AG04450 (cell line): ENCODE measurements at places on chromosomes 12 and 14.

DNA sequence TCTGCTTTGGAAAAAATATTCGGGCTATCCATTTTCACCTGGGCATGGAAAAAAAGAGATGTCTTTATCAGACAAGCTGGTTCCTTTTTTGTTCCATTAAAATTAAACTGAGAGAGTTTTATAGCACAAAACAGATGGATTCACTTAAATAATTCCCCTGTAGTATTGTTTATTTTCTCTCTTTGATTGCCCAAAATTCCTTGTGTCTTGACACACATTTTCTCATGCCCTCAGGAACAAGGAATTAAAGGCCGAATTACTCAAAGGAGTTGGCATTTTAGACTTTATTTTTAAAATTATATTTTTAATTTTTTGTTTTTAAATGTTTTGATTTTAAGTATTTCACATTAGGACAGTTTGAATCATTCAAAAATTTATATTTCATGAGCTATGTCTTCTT lies 69.6 kb upstream of the SLCO1C1 start:
- DNase-seq, result no peak

- no peak for DNase-seq
Observed at GRCh38 chr12:53703756-53704155, 23.5 kb downstream of the CALCOCO1 start.

DNA sequence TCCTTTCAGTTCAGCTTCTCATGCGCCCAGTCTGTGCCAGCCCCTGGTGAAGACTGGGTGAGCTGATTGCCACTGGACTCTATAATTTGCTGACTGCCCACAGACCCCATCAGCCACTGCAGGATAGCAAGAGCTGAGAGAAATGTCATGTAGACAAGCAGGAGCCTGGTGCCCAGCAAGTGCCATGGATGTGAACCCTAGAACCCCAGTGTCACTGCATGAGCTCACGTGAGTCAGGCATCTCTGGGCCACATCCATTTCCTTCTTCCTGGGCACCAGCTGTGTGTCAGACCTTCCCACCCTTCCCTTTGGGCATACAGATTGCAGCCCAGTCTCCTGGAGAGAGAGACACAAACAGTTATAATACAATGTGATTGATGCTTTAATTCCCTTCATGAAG lies 73.8 kb downstream of the NTF3 start:
- no peak for DNase-seq

- no peak for DNase-seq
Observed at GRCh38 chr12:132675757-132676432, 11.2 kb downstream of the POLE start.

DNA sequence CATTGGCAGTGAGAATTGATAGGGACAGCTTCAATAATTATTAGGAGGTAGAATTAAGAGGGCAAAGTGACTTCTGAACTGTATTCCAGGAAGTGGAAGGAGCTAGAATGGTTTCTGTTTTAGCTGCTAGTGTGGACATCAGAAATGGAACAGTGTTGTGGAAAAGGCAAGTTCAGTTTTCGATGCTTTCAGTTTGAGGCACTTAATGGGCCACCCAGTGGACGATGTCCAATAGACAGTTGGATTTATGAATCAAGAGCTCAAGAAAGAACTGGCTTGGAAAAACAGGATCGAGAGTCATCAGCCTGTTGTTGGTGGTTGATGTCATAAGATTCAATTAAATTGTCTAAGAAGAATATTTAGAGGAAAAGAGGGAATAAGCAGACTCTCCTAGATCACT lies 136.3 kb downstream of the DYRK2 start:
- DNase-seq, result no peak

GRCh38 chr12:113422030-113422885 lies at the start of gene SDSL:
TSS of gene SDSL (plus strand) at chr12:113422380. CDS start at chr12:113427983, 5,603 bp downstream.
- peak; percentile 65 for DNase-seq

DNA sequence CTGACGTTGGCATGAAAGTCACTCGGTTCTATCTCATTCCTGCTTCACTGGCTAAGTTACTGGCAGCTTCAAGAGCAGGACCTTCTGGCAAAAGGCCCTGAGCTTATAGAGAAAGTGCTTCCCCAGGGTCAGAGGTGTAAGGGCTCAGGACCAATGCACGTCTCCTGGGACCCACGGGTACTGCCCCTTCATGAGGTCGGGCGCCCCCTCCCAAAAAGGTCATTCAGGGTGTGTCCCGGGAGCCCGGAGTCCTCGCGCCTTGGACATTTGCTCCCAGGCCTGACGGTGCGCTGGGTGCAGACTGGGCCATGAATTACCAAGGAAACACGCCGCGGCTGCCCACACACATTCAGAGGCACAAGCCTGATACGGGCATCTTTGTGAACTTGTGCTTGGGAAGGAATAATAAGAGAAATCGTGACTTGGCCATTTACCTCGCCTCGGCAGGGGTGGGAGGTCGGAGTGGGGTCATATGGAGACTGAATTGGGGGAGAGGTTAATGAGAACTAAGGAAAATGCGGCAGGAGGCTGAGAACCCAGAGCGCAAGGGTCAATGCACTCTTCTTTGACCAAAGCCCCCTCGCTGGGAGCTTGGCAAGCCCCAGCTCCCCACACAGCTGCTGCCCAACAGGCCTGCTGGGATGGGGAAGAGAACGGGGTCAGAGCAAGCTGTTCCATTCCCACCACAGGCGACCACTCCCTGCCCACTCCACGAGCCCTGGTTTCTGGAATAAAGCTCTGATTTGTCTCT lies 15.7 kb upstream of the SLC6A12 start:
- DNase-seq, result no peak
